ENCODE measurements at places on chromosomes 3 and 15.

GRCh38 chr3:127069814-127070440, 87.0 kb downstream of the PLXNA1 start:
- no peak for DNase-seq

DNA sequence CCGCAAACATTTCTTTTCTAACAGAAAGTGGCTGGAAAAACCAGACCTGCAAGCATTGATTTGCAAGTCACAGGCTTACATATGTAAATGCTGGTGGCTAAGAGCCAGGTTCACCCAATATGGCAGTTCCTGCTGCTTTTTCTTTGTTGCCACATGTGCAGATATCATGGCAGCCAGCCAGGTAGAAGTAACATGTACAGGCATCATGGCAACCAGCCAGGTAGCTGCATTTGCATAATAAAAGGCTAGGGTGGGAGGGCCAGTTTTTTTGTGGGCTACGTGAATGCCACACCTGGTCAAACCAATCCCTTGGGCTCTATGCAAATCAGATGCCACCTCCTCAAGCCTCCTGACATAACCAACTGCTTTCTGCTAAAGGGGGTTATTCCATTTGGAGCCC, 2.8 kb upstream of the SMCO1 start:
- DNase-seq: no peak

DNA sequence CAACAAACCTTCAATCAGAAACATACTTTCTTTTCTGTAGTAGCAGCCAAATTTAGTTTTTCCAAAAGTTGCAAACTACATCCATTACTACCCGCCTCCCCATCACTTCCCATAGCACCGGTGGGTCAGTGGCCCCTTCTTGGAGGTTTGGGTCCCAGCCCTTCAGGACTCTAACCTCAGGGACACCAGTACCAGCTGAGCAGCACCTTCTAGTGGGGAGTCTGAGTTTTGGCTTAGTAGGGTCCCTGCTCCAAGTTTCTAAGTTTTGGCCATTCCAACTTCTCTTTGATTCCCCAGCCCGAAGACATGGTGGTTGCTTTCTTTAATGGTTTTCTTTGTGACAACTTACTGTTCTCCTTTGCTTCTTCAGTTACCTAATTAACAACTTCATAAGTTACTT, 160.6 kb downstream of the ECT2 start:
- DNase-seq: no peak

- no peak for DNase-seq
These were observed 524.2 kb downstream of the NLGN1 start for GRCh38 chr3:173921732-173922131.

DNA sequence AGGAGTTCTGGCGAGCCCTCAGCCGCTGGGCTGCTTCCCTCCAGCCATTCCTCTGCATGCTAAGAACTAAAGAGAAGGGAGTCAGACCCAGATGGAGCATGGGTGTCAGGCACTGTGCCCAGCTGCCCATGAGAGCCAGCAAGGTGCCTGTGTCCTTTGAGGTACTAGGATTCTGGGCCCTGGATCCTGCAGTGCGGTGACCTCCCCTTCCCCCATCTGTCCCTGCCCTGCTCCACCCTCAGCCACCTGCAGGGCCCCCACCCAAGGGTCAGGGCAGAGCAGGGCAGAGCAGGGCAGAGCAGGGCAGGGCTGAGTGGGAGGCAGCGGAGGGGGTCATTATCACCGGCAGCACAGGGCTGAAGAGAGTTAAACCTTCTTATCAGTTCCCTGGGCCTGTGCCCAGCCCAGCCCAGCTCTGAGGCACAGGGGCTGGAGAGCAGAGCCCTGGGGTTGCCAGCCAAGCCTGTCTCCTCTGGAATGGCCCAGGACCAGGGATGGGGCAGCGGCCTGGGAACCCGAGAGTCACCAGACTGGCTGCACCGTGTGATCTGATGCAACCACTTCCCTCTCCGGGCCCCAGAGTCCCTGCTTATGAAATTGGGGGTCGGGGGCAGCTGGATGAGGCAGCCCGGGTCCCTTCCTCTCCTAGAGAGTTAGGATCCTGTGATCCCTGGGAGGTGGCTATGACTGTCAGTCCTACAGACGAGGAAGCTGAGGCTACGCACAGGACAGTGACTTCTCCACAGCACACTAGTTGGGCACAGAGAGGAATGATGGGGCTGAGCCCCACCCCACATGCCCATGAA, 17.3 kb downstream of the ZDHHC19 start:
- no peak for DNase-seq

- DNase-seq: no peak
These were observed 235.3 kb upstream of the MRPL3 start for GRCh38 chr3:131738095-131738494.

DNA sequence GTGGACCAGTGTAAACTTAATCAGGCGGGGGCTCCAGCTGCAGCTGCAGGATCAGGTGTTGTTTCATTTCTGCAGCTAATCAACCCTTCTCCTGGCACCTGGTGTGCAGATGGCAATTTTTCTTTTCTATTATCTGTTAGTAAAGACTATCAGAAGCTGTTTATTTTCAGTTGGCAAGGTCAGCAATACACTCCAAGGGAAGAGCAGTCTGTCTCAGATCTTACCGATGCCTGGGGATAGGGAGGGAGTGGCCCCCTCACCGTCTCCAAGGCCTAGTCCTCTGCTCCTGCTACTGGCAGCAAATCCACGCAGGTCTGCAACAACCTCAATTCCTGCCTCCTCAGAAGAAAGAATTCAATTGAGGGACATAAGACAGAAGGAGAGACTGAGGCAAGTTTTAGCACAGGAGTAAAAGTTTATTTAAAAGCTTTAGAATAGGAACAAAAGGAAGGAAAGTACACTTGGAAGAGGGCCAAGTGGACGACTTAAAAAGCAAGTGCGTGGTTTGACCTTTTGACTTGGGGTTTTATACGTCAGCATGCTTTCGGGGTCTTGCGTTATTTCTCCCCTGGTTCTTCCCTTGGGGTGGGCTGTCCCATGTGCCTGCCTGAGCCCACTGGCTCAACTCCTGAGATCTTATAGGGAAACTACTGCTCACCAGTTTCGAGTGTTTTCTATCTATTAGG, 9.2 kb downstream of the CCRL2 start:
- no peak for DNase-seq

- DNase-seq: no peak
These were observed 165.2 kb downstream of the SLCO3A1 start for GRCh38 chr15:92018535-92019239.

DNA sequence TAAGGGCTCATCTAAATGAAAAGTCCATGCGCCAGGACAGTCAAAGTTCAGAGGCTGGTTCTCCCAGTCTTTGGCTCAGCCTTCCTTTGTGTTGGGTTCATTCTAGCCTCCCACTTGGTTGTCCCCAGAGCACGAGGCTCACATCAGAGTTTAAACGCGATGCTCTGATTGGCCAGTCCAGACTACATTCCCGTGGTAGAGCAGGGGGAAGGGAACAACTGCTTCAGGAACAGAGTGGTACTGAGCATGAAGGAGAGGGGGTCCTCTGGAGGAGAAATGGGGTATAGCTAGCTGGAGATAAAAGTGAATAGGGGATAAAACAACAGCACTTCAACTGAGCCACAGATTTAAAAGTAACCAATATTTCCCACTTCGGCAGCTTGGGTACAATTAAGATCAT, 32.2 kb downstream of the ANAPC13 start:
- DNase-seq: no peak

GRCh38 chr3:78871048-78871447, 896.8 kb downstream of the ROBO1 start:
- no peak for DNase-seq

- DNase-seq: no peak
These were observed 21.7 kb downstream of the PPP4R2 start for GRCh38 chr3:73018298-73018697.

DNA sequence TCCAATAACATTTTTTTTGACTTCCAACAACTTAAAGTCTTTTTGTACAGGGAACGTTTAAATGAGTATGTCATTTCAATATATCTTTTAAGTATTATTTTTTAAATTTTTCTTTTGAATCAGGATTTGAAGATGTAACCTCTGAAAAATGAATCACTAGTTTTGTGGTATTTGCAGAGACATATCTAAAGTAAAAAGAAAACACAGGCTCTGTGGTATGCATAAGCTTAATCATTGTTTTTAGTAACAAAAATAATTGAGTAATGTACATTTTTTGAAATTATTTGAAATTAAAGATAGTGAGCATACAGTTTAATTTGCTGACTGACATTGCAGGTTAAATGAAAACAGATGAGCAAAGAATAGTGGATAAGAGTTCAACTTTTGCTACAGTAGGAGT, 531.3 kb downstream of the ROBO1 start:
- DNase-seq: no peak

- no peak for DNase-seq
These were observed 450.4 kb downstream of the FOXP1 start for GRCh38 chr3:71132995-71133730.

DNA sequence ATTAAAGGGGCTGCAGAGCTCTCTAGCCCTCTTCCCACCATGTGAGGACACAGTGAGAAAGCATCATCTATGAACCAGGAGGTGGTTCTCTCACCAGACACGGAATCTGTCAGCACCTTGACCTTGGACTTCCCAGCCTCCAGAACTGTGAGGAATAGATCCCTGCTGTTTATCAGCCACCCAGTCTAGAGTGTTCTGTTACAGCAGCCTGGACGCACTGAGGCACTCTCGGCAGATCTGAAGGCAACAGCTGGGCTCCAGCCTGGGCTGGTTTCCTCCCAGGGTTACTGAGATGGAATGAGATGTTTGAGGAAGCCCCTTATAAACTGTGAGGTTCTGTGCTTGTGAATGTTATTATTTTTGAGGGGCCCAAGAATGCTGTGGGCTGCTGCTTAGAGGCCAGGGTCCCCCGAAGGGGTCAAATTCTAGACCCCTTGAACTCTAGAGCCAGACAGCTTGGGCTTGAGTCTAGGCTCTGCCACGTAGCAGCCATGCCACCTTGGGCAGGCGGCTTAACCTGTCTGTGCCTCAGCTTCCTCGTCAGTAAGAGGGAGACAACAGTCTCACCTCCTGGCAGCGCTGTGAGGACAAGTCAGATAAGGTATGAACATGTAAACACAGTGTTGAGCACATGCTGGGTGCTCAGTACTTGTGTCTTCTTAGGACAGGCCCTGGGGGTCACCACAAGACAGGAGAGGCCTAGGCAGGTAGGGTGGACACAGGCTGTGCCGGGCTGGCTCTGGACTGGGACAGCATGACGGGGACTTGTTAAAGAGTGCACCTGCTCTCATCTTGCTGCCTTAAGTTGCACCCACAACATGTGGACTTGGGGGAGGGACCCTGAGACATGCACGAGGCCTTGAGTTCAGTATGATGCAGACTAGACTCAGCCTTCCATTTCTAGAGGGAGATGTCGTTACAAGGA, 49.2 kb downstream of the MGLL start:
- DNase-seq: no peak

- DNase-seq: no peak
These were observed 1.3 kb downstream of the ADAM10 start for GRCh38 chr15:58748040-58748851.

DNA sequence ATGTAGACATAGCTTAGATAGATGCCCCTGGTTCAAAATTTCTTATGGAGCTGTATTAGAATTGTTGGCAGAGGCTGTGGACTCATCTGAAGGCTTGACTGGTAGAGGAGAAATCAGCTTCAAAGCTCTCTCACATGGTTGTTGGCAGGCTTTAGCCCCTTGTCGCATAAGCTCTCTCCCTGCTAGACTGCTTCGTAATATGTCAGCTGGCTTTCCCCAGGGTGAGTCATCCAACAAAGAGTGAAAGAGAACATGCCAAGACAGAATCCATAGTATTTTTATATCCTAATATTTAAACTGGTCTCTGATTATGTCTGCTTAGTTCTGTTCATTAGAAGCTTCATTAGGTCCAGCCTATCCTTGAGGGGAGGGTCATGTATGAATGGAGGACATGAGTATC, 427.4 kb upstream of the NAALADL2 start:
- no peak for DNase-seq
